ENCODE measurements at places on chromosomes 1 and 21. TPM values are rescaled to one million over a fixed set of nuclear protein-coding genes. Genes with fewer than 3 reads are reported as not detected.

GJA9 gene
- not detected for total RNA-seq

- no peak overlapping the region for H3K27ac ChIP-seq
- no peak overlapping the region for H3K4me3 ChIP-seq
- H3K4me1 ChIP-seq = no peaks in the 10 kb centered on the region
- no peak for DNase-seq
- H3K27me3 ChIP-seq = no peaks in the 10 kb centered on the region
- H3K36me3 ChIP-seq = no peaks in the 10 kb centered on the region
Observed at GRCh38 chr1:105416261-105416660, 1640.2 kb upstream of the PRMT6 start.

PKLR gene
- not detected for total RNA-seq

PLOD1 gene
- total RNA-seq = 37.5 TPM

GRCh38 chr1:110535985-110536384 is 17.0 kb upstream of the KCNA10 start:
- H3K27ac ChIP-seq = no peak overlapping the region
- no peaks in the 10 kb centered on the region for H3K36me3 ChIP-seq
- no peaks in the 10 kb centered on the region for H3K4me1 ChIP-seq

DNA sequence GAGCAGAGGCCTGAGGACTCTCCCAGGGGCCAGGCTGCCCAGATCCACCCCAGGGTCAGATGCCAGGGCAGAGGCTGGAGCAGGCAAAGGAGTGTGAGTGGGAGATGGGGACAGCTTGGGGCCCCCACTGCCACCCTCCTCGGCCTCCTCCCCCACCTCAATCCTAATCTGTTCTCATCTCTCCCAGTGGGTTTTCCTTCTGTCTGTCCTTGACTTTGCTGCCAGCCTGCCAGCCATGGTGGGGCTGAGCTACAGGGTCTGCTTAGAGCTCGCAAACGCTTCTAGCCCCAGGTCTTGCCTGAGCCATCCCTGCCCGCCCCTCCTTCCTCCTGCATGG is 65.3 kb downstream of the MEGF6 start:
- no peaks in the 10 kb centered on the region for H3K27me3 ChIP-seq
- no peak for DNase-seq
- no peak overlapping the region for H3K27ac ChIP-seq
- no peak overlapping the region for H3K4me3 ChIP-seq
- no peaks in the 10 kb centered on the region for H3K36me3 ChIP-seq

SIPA1L2 gene
- total RNA-seq = 148 TPM

GRCh38 chr1:48069662-48070395 is 72.6 kb upstream of the TRABD2B start:
- no peak for DNase-seq
- H3K27ac ChIP-seq = no peak overlapping the region
- no peaks in the 10 kb centered on the region for H3K36me3 ChIP-seq

DNA sequence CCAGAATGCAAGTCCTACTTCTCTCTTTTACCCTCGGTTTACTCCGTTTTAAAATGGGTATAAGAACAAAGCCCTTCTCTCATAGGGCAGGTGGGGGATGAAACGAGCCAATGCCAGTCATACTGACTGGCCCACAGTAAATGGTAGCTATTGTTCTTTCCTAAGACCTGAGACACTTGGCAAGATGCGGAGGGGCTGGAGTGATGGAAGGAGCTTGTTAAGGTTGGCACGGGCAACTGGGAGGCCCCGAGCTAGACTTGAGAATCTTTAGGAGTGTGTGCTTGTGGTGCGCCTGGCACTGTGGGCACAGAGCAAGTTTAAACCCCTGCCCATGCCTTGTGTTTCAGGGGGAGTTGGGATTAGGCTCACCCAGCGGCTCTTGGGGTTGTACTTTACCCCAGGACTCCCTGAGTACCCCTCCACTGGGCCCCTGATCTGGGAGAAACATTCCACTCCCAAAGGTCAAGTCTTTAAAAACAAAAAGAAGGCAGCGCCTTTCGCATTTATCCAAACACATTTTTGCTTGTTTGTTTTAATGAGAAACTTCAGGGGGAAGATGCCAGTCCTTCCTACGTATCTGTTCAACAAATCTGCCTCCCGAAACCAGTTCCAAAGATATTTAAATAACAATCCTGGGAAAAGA is 240.6 kb upstream of the TMEM51 start:
- H3K4me1 ChIP-seq = no peaks in the 10 kb centered on the region
- H3K4me3 ChIP-seq = no peak overlapping the region

DNA sequence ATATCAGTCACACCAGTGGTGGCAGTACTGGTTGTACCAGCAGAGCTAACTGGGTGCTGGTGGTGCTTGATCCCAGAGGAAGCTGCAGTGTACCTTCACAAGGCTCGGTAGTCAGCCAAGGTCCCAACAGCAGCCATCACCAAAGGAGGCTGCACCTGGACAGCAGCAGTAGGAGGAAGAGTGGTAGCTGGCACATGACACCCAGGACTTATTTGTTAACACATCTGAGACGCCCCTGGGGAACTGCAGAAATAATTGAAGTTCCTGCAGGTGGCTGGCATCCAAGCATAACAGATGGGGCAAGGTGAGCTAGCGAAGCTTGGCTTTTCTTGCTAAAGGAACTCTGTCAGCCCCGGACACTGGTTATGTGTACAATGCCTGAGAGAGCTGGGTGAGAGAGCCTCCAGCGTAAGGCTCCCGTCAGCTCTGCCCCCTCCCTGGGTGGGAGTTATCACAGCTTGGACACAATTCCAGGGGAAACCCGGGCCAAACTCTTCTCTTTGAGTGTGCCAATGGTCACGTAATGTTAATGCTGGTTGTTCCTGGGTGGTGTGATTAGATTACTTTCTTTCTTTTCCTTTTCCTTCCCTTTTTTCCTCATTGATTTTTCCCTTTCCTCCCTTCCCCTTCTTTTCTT is 29.1 kb upstream of the PARP1 start:
- H3K36me3 ChIP-seq = no peaks in the 10 kb centered on the region
- peaks cover 14% of the 10 kb centered on the region for H3K27me3 ChIP-seq
- H3K4me1 ChIP-seq = no peaks in the 10 kb centered on the region
- H3K27ac ChIP-seq = no peak overlapping the region
- H3K4me3 ChIP-seq = no peak overlapping the region

TMPRSS15 gene
- total RNA-seq = not detected

C1QB gene
- 16.6 TPM for total RNA-seq

GRCh38 chr1:7953850-7954609 is 7.5 kb upstream of the PARK7 start:
- DNase-seq = peak; percentile 99
- H3K4me1 ChIP-seq = no peaks in the 10 kb centered on the region
- peak overlapping the region; percentile 95 for H3K27ac ChIP-seq
- H3K4me3 ChIP-seq = peak overlapping the region; percentile 79
- no peaks in the 10 kb centered on the region for H3K27me3 ChIP-seq

DNA sequence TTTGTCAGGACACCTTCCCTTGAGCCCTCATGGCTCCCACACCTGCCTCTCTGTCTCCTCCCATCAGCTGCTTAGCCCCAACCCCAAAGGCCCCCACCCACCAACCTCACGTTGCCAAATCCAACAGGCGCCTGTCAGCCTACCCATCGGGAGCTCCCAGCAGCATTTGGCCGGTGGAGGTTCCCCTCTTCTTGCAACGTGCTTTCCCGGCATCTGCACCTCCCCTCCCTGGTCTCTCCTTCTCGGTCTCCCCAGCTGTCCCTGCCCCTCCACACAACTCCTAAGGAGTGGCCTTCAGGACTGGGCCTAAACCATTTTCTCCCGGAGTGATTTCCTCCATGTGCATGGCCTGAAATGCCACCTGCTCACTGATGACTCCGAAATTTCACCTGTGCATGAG is 71.9 kb downstream of the KLHDC7A start:
- H3K36me3 ChIP-seq = no peaks in the 10 kb centered on the region
- no peak overlapping the region for H3K27ac ChIP-seq
- H3K27me3 ChIP-seq = peaks cover 30% of the 10 kb centered on the region
- H3K4me3 ChIP-seq = no peak overlapping the region

All from heart left ventricle (tissue), 16 donors.